Stimulated activated CD4-positive, alpha-beta T cell treated with anti-CD3 and anti-CD28 coated beads, Interleukin-1b, Interleukin-23, amount 100 ng/mL, for 4 hours (primary cell): ENCODE measurements at places on chromosomes 1 and 21.

- DNase-seq: no peak
Observed at GRCh38 chr1:164969253-164969652, 387.3 kb downstream of the LMX1A start.

- no peak for DNase-seq
Observed at GRCh38 chr1:113975211-113975895, 3.9 kb upstream of the OLFML3 start.

DNA sequence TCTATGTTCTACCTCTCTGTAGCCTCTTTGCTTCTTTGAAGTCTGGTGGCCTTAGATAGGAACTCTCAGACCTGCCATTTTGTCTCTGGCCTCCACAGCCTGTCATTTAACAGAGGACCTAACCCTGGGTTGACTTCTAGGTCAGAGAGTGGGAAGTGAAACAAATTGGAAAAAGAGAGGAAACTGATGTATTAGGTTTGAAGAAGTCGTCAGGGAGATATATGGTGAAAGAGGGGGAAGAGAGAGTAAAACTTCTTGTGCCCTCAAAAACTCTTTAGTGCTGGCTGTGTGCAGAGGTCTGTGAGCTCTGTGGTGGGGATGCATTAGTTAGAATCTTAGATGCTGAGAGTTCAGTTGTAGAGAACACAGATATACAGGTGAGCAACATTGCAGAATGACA is 30.2 kb upstream of the CD1D start:
- no peak for DNase-seq

- DNase-seq: no peak
Observed at GRCh38 chr1:213416461-213417224, 365.6 kb downstream of the RPS6KC1 start.

GRCh38 chr1:97834899-97835298 is 85.9 kb downstream of the DPYD start:
- DNase-seq: no peak

GRCh38 chr1:101706366-101706765 is 290.4 kb downstream of the OLFM3 start:
- no peak for DNase-seq

GRCh38 chr1:51285055-51285454 is 45.3 kb downstream of the TTC39A start:
- no peak for DNase-seq

- no peak for DNase-seq
Observed at GRCh38 chr1:154912755-154913154, 23.8 kb downstream of the PMVK start.

DNA sequence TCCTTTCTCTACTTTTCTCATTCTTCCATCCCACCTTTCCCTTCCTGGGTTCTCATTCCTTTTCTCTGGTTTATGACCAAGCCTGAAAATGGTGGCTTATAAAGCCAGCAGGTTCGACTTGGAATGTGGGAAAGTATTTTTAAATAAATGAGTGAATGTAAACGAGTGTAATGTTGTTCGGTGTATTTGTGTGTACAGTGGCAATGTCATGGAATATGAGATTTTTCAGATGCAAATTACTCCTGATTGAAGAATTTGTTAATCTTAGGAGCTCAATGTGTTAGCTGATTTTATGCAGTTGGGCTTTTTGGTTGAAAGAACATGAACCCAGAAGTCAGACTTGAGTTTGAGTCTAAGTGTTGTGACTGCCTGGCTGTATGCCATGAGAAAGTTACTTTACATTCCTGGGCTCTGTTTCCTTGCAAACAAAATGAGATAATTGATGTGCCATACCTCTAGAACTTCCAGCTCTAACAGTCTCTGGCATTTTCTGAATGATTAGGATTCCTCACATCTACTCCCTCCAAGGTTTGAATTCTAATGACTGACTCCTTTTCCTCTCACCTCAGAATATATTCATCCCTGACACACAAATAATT is 6.6 kb downstream of the SGIP1 start:
- DNase-seq: no peak

GRCh38 chr1:243421784-243422183 is 165.9 kb downstream of the SDCCAG8 start:
- DNase-seq: peak; percentile 6

GRCh38 chr1:101435831-101436511 is 199.2 kb downstream of the S1PR1 start:
- DNase-seq: no peak

GRCh38 chr1:60920561-60920960 is 161.8 kb upstream of the NFIA start:
- DNase-seq: no peak

DNA sequence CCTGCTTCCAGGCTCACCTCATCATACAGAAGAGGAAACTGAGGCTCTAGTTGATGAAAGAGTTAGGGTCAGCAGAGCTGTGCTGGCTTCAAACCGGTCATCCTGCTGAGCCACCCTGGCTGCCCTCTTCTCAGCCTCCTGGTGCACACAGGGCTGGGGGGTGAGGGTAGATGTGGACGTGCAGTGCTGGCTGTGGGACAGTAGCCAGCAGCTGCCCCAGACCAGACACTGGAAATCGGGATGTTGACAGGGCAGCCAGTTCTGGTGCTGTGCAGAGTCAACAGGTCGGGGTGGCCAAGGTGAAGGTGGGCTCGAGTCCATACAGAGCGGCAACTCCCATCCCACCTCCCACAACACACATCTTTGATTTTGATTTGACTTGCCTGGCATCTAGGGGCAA is 1.5 kb upstream of the CLCNKA start:
- no peak for DNase-seq

GRCh38 chr1:170445096-170445495 is 86.9 kb upstream of the GORAB start:
- no peak for DNase-seq

DNA sequence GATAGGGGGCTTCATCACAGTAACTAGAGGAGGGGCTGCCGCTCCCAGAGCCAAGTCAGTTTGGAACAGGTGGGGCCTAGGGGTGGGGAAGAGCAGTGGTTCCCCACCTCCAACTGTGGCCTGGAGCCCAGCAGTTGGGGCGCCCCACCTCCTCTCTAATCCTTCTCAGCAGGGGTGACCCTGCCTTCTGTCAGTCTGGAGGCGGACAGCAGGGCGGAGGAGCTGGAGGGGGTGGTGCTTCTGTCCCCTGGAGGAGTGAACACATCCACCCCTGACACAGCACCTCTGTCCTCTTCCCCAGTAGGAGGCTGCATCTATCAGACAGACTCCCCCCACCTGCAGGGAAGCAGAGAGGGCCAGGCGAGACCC is 73.8 kb downstream of the MRPL37 start:
- no peak for DNase-seq

DNA sequence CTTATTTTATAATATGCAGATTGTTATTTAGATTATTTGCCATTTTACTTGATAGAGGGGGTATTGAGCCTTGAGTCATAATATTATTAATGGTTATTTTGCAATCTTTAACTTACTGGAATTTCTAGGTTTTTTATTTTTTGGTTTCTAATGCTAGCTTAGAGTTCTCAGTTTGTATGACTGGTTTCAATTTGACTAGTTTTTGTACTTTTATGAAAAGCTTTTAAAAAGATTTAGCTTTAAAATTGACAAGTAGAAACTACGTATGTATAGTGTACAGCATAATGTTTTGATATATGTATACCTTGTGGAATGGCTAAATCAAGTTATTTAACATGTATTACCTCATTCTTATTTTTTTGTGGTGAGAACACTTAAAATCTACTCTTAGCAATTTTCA is 41.5 kb downstream of the CEP350 start:
- DNase-seq: no peak

DNA sequence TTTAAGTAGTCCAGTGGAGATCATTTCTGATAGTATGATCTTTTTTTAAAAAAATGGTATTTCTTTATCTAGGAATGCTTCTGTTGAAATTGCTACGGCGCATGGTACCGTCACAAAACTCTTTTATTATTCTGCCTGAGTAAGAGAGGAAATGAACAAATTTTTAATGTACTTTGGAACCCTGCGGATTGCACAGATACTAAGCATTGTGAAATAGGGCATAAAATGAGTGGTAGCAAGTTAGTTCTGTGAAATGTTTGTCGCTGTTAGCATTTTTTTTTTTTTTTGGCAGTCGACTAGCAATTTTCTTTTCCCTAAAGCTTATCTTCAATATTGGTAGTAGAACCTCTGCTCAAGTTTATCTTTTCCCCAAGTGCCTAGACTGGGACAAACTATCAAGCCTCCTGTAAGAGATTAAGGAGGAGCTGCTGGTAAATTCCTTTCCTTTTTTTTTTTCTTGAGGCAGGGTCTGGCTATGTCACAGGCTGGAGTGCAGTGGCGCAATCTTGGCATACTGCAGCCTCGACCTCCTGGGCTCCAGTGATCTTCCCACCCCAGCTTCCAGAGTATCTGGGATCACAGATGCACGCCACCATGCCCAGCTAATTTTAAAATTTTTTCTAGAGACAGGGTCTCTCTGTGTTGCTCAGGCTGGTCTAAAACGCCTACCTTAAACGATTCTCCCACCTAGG is 2.2 kb downstream of the ITSN1 start:
- DNase-seq: no peak

DNA sequence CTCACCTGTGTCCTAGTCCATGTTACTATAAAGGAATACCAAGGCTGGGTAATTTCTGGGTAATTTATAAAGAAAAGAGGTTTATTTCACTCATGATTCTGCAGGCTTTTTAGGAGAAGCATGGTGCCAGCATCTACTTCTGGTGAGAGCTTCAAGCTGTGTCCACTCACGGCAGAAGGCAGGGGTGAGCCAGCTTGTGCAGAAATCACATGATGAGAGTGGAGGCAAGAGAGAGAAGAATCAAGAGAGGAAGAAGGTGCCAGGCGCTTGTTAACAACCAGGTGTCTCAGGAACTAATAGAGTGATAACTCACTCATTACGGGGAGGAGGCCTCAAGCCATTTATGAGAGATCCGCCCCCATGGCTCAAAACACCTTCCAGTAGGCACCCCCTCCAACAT is 67.5 kb upstream of the CD34 start:
- no peak for DNase-seq

GRCh38 chr1:59482986-59483385 is 186.1 kb downstream of the FGGY start:
- no peak for DNase-seq

DNA sequence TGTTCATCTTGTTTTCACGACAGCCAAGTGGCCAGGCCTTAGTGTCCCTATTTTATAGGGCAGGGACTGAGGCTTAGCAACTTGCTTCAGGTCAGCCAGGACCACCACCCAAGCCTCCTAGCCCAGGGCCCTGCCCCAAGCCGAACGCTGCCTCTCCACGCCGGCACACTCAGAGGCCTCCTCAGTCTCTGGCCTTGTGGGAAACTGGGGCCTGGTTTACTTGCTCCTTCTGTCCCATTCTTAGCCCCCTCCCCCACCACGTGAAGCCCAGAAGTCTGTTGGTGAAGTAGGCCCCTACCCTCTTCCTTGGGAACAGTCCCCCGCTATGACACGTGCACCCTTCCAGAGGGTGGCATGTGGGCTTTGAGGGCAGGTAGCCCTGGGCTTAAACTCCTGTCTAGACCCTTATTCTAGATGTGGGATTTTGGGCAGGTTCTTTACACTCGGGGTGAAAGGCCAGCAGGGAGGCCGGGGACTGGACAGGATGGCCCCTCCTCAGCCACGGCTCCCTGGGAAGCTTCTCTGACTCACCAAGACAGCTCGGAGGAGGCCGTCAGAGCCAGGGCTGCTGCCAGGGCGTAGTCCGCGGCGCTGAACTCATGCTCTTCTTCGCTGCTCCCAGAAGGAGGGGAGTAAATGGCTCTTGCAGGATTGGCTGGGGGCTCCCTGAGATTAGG is 4.3 kb downstream of the MYOM3 start:
- DNase-seq: no peak

DNA sequence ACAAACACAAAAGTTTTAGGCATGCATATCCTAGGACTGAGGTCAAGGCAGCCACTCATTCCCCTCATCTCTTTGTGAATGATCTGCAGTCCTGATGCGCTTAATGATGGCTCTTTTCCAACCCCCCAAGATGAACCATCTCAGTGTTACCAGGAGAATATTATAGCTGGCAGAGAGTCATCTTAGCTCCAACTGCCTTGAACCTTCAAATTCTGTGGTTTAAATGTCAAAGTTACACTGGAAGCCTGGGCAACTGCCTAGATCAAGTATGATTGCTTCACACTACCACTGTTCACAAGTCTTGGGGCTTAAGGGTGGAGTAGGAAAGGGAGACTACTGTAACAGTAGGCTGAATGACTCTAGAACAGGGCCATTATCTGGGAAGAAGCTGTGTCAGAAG is 8.0 kb upstream of the MYBPHL start:
- no peak for DNase-seq
